ENCODE measurements at places on chromosomes 6 and 20. TPM values are rescaled to one million over a fixed set of nuclear protein-coding genes. Genes with fewer than 3 reads are reported as not detected.

The SIRPB2 gene
- total RNA-seq: 2.9 TPM

The ABHD16B gene
- not detected for total RNA-seq

The FOXQ1 gene
- total RNA-seq: 0.16 TPM

The SEL1L2 gene
- total RNA-seq: 7.4 TPM

The NINL gene
- 15.5 TPM for total RNA-seq

The PDYN gene
- not detected for total RNA-seq

The GABRR1 gene
- not detected for total RNA-seq

The PLN gene
- total RNA-seq: 4.6 TPM

The HSPA1L gene
- total RNA-seq: 1.3 TPM

The APCDD1L gene
- 2.0 TPM for total RNA-seq

The ADGRB3 gene
- total RNA-seq: 1.2 TPM

- DNase-seq: no peak
Measured at GRCh38 chr6:71544028-71544427, 255.4 kb downstream of the OGFRL1 start.

DNA sequence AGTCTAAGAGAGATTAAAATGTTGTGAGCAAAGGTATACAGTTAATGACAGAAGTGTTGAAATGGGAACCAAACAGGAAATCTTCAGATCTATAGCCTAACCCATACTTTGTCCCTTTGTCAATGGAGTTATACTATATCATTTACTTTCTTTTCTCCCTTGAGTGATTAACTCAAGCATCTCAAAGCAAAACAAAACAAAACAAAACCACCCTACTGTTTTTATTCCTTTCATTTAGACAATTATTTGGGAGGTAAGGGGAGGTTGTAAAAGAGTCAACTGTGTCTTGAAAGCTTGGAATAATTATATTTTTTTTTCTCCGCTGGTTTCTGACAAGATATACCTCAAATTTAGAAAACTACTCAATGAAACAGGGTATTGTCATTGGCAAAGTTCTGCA is 139.8 kb upstream of the HMGN3 start:
- DNase-seq: no peak

DNA sequence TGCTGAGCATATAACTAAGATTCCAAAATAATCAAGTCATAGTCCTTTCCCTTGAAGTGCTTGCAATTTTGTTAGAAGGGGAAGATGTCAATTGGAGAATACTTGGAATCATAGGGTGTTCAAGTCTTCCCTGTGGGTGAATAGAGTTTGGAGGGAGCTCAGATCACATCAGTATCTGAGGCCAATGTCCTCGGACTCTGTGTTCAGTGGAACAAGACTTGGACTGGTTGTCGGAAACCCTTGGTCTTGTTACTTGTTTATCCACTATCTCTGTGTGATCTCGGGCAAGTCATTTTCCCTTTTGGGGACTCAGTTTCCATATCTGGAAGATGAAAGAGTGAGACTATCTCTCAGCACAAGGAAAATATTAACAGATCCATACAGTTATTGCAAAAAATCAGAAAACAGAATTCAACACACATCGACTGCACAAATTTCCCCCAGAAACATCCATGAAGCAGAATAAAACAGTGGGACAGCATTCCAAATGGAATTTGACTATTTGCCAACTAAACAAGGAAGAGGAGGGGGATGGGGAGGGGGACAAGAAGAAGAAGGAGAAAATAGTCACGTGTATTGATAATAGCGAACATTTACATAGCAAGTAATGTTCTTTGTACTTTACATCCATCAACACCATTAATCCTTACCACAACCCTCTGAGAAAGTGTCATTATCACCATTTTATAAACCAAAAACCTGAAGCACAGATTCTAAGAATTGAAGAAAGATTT is 3.9 kb upstream of the EDEM2 start:
- DNase-seq: no peak

DNA sequence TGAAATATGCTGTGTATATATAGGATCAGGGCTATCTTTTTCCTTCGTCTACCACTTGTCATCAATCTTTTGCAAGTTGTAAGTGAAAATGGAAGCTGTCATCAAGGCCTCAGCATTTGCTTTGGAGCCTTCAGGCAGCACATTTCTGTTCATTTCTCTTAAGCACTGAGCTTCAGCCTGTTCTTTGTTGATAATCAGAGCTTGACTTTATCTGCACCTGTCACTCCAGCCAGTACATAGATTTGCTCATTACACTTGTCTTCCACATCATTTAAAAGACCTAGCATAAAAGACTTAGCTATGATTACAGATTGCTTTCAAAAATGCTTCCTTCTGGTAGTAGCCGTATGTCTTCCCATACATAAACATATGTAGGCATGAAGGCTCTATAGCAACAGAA is 189.8 kb upstream of the GRIK2 start:
- DNase-seq: no peak

DNA sequence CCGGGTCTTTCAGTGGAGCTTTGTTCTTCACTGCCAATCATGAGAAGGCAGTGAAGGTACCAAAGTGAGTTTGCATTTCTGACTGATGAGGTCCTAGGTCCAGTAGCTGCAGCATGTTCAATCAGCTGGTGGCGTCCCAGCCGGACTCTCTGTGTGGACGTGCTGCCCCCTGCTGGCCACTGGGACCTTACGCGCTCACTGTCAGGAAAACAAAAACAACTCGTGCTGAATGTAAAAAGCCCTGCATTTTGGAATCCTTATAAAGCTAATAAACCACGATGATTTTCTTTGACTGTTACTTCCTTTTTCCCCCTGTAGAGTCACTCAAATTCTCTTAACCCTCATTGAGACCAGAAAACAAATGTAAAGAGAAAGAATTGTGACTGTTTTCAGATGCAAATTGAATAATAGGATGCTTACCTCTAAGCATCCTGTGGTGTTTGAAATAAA is 4.9 kb upstream of the CD24 start:
- peak; percentile 75 for DNase-seq

GRCh38 chr6:112990971-112991370 is 643.8 kb downstream of the RFPL4B start:
- no peak for DNase-seq

DNA sequence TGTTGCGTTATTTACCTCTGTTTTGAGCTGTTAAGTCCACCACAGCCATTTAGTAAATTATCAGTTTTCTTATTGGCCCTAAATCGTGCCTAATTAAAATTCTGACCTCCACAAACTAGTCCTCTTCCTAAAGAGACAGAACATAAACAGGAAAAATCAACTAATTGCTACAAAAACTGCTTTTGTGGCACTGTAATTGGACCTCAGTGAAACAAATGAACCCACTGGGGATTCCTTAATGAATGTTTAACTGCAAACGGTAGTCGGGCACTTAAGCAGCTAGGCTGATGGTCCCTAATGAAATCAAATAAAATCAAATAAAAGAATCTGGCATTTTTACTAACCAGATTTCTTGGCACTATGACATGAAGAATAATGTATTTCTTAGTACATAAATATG is 513.4 kb upstream of the SLC35B3 start:
- DNase-seq: no peak

- DNase-seq: no peak
Measured at GRCh38 chr20:9256393-9256792, 187.5 kb downstream of the PLCB4 start.

GRCh38 chr6:88072462-88072861 is 24.8 kb downstream of the SPACA1 start:
- DNase-seq: no peak

- DNase-seq: no peak
Measured at GRCh38 chr20:18750735-18751134, 62.8 kb upstream of the SCP2D1 start.

DNA sequence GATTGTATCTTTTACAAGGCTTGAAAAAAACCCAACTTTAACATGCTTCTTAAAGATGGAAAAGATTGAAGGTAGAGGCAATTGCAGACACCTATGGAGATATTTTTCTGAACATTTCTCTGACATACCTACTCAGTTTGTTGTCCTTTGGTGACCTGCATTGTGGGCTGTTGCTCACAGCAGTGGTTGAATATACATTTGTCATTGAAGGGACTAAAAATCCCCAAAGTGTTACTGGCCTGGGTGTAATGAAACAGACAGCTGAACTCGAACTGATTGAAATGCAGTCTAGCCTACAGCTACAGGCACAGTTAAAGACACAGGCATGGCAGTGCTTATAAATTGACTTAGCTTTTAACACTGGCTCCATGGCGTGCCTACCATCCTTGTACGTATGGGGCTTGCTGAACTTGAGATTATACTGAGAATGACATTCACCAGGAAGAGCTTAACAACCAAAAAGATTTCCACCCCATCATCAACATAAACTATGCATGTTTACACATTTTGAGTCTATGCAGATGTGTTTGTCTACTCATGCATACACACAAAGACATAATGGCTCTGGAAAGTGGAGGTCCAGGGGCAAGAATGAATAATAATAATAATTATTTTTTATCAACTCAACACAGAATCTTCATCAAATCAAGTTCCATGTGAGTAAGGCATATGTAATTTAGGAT is 83.2 kb upstream of the NOX3 start:
- DNase-seq: no peak

DNA sequence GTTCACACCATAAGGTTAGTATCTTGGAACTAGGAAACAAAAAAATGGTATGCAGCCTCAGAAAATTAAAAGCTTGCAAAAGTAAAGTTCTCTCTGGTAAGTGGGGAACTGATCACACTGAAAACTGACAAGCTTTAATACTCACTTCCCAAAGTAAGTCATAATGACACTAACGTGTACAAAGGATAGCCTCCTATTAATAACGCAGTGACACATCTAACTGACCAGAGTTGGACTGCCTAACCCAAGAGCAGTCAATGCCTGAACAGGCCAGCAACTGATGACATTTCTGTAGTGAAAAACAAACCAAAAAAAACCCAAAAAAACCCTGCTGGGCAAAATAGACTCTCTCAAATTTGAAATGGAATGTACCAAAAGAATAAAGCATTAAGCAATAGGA is 30.7 kb downstream of the CHD6 start:
- DNase-seq: no peak

- DNase-seq: no peak
Measured at GRCh38 chr6:7529141-7529540, 12.3 kb upstream of the DSP start.

DNA sequence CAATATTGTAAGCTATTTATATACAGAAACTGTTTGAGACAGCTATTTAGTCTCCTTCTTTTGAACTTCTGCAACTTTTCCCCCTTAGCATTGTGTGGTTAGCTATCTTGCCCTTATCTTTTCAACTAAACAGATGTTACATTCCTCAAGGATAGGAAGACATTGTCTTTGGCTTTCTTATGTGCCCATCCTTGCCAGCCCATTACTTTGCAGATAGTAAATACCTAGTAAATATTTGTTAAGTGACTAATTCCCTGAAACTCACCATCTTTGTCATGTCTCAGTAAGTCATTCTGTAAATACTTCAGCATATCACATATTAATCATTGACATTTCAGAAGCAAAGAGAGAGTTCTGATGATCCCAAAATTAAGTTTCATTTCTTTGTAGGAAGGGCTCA is 69.1 kb upstream of the FLRT3 start:
- DNase-seq: no peak

DNA sequence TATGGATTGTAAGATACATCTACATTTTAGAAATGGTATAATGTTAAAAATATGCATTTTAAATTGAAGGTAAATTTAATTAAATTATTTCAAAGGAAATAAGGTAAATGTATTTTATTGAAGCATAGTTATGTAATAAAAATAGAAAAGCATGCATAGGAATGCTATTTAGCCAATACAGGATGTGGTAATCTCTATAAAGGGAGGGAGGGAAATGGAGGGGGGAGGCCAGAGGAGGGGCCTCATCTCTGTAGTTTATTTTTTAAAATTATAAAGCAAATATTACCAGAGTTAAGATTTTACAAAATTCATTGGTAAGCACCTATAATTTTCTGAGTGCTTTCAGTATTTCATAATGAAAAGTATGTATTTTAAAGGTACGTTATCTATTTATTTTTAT is 27.2 kb downstream of the SLC16A10 start:
- no peak for DNase-seq

DNA sequence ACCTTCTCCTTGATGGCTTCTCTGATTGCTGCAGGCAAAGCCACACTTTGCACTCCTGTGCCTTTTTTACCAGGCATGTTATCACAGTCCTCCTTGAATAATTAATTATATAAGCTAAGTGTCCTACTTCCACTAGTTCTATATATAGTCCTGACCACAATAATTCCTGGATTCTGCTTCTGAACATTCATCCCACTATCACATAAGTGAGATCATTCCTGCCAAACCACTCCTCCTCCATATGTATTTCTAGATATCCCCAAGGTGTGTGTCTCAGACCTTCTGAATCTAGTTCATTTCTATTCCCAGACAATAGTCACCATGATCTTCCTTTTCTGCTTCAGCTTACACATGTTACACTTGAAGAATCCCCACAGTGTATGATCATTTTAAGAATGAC is 1237.5 kb upstream of the MAP3K7 start:
- no peak for DNase-seq

DNA sequence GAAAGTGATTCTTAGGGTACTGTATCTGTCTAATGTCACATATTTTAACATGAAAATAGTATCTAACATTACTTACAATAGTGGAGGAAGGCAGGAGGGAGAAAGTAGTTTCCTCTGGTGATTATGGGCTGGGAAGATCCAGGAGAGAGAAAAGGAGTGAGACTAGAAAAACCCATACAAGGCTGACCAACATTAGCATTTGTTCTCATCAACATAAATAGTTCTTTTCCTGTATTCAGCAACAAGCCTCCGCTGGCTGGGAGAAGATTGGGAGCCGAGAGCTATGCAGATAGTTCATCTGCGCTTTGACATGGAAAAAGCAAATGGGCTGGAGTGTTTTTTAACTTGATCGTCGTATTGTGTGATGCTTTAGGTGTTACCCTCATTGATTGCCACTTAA is 239.4 kb downstream of the PHACTR1 start:
- no peak for DNase-seq

DNA sequence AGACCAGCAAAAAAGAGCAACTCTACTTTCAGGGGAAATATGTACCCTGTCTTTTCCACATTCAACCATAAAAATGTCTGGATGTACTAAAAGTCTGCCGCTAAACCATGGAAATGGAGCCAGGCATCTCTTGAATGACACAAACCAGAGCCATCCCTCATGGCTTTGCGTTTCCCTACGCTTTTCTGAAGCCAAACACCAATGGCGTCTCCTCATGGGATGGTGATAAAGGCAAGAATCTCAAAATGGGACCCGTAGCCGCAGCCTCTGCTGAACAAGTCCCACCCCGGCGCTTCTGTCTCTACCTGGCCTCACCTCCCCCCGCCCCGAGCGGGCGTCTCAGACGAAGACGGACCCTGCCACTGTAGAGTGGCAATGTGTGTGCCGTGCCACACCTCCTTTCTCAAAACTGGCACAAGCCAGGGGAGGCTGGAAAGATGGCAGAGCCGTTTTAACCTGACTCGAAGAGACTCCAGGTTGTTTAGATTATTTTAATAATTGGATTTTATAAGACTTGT is 80.3 kb upstream of the AFDN start:
- DNase-seq: no peak

DNA sequence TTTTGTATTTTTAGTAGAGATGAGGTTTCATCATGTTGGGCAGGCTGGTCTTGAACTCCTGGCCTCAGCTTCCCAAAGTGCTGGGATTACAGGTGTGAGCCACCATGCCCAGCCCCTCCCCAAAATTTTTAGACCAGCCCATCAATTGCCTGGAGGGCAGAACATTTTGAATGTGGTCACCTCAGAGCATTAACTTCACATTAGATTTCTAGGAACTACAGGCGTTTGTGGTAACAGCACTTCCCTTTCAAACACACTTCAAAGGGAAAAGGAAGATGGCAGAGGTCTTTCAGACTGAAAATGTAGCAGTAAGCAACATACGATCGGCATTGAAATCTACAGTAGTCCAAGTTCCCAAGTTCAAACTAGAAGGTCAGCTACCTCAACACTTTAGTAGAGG is 12.3 kb upstream of the SLA2 start:
- no peak for DNase-seq

All from breast epithelium (tissue), 4 donors.